RWPE2 (cell line): ENCODE measurements at places on chromosomes 1 and 21.

DNA sequence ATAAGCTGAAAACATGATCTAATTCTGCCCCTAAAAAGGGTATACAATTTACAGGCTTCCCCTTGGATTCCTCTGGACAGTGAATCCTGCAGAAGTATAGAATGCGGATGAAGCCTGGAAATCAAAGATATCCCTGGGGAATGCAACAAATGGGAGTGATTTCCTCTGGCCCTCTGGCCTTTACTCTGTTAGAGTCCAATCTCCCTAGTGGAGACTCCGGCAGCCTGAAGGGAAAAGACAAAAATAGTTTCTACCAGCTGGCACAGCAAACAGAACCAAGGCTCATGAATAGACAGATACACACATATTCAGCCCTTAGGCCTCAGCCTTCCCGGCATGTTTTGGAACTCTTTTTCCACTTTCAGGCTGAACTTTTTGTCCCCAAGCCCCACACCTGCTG lies 3.9 kb upstream of the LRRC52 start:
- DNase-seq: no peak

DNA sequence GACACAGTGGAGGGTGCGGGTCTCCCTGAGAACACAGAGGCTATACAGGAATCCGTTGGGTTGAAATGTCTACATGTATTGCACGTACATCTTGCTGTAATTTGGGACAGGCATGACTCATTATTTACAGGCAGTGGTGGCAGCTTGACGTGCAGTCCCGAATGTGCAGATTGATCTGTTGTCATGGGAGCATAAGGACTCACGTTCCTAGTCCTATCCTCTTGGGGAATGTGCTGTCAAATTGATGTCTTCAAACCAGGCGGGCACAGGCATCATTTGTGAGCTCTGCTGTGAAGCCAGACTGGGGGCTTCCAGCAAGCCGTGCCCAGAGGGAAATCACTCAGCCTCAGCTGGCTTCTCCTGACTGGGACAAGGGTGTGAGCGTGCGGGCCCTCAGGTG lies 40.5 kb downstream of the S100B start:
- no peak for DNase-seq

GRCh38 chr1:175353066-175353465 lies 160.5 kb upstream of the KIAA0040 start:
- no peak for DNase-seq

- no peak for DNase-seq
Observed at GRCh38 chr1:66365635-66366034, 168.3 kb upstream of the SGIP1 start.

- DNase-seq: no peak
Observed at GRCh38 chr1:37858931-37859506, 373 bp downstream of the MTF1 start.

DNA sequence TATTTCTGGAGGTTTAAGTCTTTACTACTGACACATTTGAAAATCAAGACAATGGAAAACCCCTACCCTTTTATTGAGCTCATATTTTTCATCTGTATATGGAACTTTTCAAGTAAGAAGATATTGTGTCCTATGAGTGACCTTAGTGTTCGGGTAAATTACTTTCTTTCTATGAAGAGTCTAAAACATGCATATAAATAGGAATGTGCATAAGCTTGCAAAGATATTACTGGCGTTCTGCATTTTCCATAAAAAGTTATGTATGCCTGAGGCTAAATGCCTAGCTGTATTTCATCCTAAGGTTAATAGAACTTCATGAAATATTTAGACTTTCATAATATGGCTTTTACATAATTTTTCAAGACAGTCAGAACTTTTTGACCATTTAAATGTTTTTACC lies 495.8 kb upstream of the ADAMTS5 start:
- no peak for DNase-seq

DNA sequence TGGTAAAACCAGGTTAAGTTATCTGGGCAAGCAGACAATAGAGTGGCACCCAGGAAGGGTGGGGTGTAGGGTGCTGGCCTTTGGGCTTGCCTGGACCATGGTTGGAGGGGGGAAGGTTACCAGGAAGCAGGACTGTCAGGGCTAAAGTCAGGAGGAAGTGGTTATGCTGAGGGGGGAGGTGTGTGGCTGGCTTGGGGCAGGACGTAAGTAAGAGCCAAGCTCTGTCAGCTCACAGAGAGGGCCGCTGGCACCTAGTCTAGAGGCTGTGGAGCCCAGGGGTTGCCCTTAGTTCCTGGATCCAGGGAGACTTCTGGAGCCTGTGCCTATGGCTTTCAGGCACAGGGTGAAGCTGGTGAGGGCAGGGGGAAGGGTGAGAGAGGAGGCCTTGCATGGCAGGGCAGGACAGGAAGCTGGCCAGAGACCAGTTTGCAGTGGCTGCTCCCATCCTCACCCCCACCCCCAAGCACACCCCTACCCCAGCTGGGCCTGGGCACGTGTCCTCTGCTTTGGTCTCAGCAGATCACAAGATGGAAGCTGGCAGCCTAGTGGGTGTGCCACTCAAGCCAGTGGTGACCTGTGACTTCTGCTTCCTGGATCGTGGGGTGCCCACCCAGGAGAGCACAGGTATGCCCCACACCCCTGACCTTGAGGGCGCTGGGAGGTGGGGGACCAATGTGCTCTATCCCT lies 20.5 kb upstream of the SMYD3 start:
- no peak for DNase-seq

- no peak for DNase-seq
Observed at GRCh38 chr21:18602711-18603110, 199.1 kb upstream of the TMPRSS15 start.

DNA sequence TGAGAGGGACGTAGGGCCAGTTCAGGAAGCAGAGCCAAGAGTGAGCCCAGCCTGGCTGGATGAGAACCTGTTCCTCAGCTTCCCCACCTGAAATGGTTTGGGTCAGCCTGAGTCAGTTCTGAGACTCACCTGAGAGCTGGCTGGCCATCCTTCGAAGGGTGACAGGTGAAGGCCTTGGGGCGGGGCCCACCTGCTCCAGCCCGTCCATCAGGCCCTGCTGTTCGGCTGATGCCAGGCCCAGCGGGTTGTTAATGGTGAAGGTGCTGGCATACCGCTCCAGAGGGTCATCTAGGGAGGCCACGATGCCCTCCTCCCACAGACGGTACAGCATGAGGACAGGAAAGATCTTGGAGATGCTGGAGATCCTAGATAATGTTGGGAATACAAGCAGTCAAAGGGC lies 14.1 kb downstream of the LACTBL1 start:
- no peak for DNase-seq

GRCh38 chr1:79150576-79150975 lies 144.0 kb upstream of the ADGRL4 start:
- DNase-seq: no peak

DNA sequence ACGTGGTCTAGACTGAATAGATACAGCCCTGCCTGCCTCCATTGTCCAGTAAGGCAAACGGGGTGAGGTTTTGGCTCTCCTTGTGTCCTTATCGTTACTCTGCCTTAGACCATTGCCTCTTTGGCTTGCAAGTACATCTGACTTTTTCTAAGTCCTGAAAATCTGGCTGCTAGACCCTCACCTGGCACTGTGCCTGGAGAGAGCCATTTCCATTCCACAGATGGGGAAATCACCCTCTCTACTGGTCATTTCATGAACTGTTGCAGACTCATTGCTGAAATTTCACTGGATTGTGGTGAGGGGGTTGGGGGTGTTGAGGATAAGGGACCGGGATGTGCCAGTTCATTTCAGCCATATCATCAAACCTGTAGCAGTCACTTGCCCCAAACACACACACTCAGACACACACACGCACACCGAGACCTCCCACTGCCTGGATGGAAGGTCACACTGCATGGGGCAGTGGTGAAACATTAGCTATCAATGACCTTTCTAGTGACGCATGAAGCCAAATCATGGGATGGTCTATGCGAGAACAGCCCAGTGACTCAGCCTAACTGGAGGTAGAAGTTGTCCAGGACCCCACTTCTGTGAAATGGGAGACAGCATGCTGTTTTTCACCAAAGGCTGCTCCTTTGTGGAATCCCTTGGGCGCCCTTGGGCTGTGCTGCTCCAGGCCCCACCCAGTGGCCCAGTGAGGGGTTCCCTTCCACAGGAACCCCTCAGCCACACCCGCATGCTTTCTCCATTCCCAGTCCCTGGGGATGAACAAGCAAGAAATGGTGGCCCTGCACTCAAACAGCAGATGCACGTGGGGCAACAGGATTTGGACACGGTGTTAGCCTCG lies 34.9 kb upstream of the VASH2 start:
- DNase-seq: no peak

DNA sequence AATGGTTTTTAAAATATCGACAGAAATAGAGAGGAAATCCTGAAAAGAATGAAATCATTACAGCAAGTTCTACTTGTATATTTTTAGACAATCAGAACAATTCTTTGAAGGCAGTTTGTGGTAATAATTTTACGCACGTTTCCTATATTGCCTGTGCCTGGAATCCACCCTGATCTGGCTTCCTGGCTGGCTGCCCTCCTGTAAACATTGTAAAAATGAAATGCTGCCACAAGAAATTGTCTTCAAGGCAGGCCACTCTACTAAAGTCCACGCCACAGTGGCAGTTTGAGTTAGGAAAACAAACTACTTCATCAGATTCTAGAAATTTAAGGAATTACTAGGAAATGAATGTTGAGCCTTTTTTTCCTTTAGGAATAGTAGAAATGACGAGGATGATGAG lies 454.5 kb upstream of the NR5A2 start:
- DNase-seq: no peak

- no peak for DNase-seq
Observed at GRCh38 chr1:113665071-113665470, 94.2 kb downstream of the PHTF1 start.

DNA sequence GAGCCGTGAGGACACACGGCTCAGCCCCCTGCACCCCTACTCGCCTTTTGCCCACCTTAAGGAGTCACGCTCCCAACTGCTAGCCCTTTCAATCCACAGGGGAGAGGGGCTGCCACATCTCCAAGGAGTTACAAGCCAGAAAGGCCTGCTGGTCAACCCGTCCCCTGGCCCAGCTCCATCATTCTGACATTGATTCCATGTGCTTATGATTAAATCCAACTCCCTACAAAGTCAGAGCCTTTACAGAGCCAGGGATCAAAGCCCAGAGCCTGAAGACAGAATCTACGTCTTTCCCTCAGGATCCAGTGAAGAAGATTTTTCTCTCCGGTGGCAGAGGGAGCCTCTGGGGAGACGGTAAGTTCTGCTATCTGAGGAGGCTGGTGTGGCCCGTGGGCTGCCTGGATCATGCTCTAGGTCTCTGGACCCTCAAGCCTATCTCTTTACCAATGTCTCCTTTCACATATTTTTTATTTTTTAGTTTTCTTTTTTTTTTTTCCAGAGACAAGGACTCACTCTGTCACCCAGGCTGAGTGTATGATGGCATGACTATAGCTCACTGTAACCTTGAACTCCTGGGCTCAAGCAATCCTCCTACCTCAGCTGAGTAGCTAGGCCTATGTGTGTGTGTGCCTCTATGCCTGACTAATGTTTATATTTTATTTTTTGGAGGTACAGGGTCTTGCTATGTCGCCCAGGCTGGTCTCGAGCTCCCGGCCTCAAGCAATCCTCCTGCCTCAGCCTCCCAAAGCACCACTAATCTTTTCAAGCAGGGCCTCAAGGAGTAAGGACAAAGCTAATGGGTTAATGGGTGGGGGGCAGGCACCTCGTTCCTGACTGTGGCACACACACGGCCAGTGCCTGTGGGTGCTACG lies 61.3 kb downstream of the SLC66A1 start:
- DNase-seq: no peak

DNA sequence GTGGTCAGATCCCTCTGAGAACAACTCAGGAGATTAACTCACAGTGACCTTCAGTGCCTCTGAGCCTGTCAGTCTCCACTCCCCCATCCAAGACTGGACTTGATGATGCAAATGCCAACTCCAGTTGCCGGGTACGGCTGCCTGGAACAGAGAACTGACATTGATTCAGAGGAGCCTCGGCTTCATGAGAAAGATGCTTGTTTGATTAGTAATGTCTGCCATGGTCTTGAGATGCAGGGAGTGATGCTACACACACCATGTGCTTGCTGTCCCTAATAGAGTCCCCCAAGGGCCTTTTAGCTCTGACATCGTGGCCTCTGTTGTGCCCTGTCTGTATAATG lies 51.8 kb upstream of the LRP8 start:
- DNase-seq: no peak

- DNase-seq: no peak
Observed at GRCh38 chr21:39612233-39613040, at the start of gene B3GALT5. TSS of gene B3GALT5 (plus strand) at chr21:39612940. CDS start at chr21:39660560, 47,620 bp downstream.

- DNase-seq: no peak
Observed at GRCh38 chr1:6211731-6212130, 5.8 kb downstream of the RNF207 start.

GRCh38 chr1:201361652-201362504 lies 15.6 kb downstream of the TNNT2 start:
- no peak for DNase-seq

DNA sequence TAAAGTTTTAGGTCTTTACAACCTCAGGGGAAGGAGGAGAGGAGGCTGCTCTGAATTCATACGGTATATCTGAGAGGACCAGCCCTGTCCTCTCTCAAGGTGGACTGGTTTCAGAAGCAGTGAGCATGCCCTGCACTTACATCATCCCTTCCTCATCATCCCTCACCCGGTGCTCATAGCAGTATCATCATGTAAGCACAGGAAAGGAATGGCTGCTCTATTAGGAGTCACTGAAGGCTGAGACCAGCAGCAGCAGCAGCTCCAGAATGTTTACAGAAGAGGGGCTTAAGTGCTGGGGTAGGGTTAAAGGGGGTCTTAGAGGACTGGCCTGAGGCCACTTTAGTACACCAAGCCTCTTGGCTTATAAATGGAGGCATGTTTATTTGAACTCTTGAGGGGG lies 185.9 kb downstream of the AK5 start:
- no peak for DNase-seq

GRCh38 chr1:33045814-33046213 lies 9.1 kb upstream of the AK2 start:
- DNase-seq: no peak

DNA sequence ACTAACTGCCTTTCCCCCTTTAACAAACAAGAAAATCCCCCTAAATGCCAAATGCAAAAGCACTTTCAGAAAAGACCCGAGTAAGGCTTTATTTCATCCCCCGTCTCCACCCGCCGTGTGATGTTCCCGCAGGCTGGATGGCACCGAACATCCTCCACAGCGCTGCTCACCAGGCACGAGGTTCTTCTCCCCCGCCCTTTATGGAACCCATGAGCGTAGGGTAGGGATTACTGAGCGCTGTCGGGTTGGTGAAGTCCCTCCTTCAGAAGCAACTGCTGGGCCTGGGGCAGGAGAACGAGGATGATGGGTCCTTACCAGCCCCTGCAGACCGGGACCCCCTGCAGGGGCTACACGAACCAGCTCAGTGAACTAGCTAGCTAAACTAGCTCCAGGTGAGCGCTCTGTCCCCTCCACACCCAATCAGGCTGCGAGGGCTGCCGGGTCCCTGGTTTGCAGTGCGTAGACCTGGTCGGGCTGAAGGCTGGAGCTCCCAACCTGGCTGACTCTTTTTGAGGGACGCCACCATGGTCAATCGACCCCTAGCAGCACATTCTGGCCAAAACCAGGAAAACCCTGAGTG lies 80.4 kb downstream of the ITPKB start:
- no peak for DNase-seq

- no peak for DNase-seq
Observed at GRCh38 chr1:228664399-228664914, 70.8 kb upstream of the RHOU start.

- DNase-seq: peak; percentile 37
Observed at GRCh38 chr21:42583477-42584295, 69.7 kb upstream of the PDE9A start.

- no peak for DNase-seq
Observed at GRCh38 chr1:234486858-234487840, 8.2 kb upstream of the TARBP1 start.

- no peak for DNase-seq
Observed at GRCh38 chr1:82392513-82392912, 591.8 kb downstream of the ADGRL2 start.

- DNase-seq: no peak
Observed at GRCh38 chr1:67522001-67522441, 91.8 kb upstream of the SERBP1 start.

- no peak for DNase-seq
Observed at GRCh38 chr1:178151831-178152230, 57.9 kb downstream of the RASAL2 start.
